Omental fat pad (tissue), 4 donors: ENCODE measurements at places on chromosomes 16 and 17. TPM values are rescaled to one million over a fixed set of nuclear protein-coding genes. Genes with fewer than 3 reads are reported as not detected.

Gene YPEL2
- 36.5 TPM for total RNA-seq

Gene SECTM1
- 19.8 TPM for total RNA-seq

Gene MYH13
- total RNA-seq = not detected

Gene SLC5A10
- total RNA-seq = not detected

Gene ALOX15
- not detected for total RNA-seq

Gene FAM117A
- total RNA-seq = 8.2 TPM

Gene PRSS36
- 6.0 TPM for total RNA-seq

Gene LLGL2
- total RNA-seq = 5.4 TPM

Gene NRN1L
- 3.0 TPM for total RNA-seq

Gene APOBR
- 15.6 TPM for total RNA-seq

Gene IL34
- 1.2 TPM for total RNA-seq

Gene SLC16A6
- 2.5 TPM for total RNA-seq

Gene CEP295NL
- 8.2 TPM for total RNA-seq

Gene HYDIN
- 0.72 TPM for total RNA-seq

Gene HOXB6
- total RNA-seq = 22.7 TPM

Gene PLA2G10
- not detected for total RNA-seq

Gene ADGRG1
- total RNA-seq = 99.1 TPM

Gene HBQ1
- total RNA-seq = not detected

Gene MAF
- 83.6 TPM for total RNA-seq

Gene CA5A
- not detected for total RNA-seq

Gene ANKS4B
- total RNA-seq = not detected

Gene CLDN6
- not detected for total RNA-seq

Gene TMEM238L
- total RNA-seq = not detected

Gene IFT20
- total RNA-seq = 36.0 TPM

Gene PLCD3
- total RNA-seq = 40.1 TPM

Gene ZACN
- not detected for total RNA-seq

Gene C1QTNF1
- 371 TPM for total RNA-seq

Gene GGT6
- total RNA-seq = not detected

Gene CD300E
- 9.2 TPM for total RNA-seq

Gene RNF166
- total RNA-seq = 20.2 TPM

Gene GUCY2D
- not detected for total RNA-seq

Gene CACNG1
- total RNA-seq = not detected

Gene GCGR
- not detected for total RNA-seq

Gene TAC4
- total RNA-seq = not detected

Gene SLC38A8
- total RNA-seq = not detected

Gene PPL
- 87.7 TPM for total RNA-seq

Gene ATP1B2
- not detected for total RNA-seq

Gene OTOP2
- not detected for total RNA-seq

Gene CLEC10A
- total RNA-seq = 18.8 TPM

Gene TBKBP1
- total RNA-seq = 10.7 TPM

Gene CA7
- total RNA-seq = not detected

Gene NOD2
- total RNA-seq = 4.4 TPM

Gene GNAO1
- total RNA-seq = 2.1 TPM

Gene GP2
- not detected for total RNA-seq

Gene ZG16B
- total RNA-seq = not detected

Gene LCAT
- total RNA-seq = 7.7 TPM

Gene PRR35
- total RNA-seq = 0.19 TPM

Gene TBC1D3
- not detected for total RNA-seq
